Occipital lobe (tissue), 3 donors: ENCODE measurements at places on chromosomes 7 and 10.

DNA sequence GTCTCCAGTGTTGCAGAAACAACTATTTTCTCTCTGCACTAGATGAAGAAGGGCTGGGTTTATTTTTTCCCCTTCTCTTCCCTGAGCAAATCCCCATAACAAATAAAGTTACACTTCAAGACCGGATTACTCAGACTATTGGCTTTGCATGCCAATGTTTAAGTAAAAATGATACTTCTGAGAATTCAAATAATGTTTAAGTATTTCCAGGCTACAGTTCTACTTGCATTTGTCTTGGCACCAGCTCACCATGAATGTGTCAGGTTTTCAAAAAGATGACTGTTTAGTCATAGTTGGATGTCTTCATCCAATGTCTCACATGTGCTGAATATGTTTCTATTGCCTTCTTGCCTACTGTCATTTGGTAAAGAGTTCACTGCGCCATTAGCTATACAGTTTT, 912.6 kb downstream of the GATA3 start:
- no peak for DNase-seq

GRCh38 chr7:20696803-20697333, 81.4 kb downstream of the ABCB5 start:
- no peak for DNase-seq

DNA sequence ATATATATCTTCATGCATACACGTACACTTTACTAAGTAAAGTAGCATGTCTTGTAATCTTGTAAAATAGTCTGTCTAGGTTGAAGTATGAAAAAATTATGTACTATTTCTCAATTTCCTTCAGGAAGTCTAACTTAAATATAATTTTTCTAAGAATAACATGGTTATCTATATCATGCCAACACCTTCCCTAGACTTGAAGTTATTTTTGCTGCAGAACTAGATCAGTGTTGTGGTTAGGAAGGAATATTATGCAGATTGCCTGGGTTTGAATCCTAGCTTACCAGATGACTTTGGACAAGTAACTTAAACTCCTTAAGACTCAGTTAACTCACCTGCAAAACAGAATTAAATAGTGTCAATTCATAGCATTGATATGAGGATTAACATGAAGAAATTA, 142.2 kb upstream of the SEMA3A start:
- DNase-seq: no peak

DNA sequence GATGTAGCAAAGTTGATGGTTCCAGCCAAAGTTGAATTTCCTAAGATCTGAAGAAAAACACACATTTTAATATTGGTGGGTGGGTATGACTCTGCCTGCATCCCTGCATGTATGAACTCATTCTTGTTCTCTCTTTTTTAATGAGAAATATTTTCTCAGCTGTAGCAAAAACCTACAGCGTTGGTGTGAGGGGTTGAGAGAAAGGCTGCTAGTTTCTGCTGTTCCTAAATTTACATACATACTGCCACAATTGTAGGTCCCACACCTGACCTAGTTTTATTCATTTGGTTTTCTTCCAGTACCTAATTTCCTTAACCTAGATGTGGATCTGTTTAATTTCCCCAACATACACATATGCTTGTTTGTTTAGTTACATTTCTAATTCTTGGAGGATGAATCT, 4.6 kb downstream of the AGFG2 start:
- DNase-seq: no peak

DNA sequence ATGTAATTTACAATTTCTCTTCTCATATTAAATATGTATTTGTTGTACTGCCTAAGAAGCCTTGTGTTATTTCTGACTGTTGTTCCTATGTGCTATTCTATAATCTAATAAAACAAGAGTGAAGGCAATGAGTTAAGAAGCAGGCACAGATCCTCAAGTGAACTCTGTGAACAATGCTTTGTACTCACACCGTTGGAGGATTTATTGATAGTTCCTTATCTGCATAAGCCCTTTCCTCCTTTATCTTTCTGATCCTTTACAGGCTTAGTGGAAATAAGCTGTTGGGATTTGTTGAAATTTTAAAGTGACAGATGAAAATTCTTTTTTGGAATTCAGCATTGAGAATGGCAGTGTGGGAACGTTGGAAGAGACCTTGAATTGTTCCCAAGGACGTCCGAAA, 329.6 kb upstream of the NPVF start:
- no peak for DNase-seq

- no peak for DNase-seq
These were observed 151.8 kb upstream of the STK17A start for GRCh38 chr7:43431020-43431595.

DNA sequence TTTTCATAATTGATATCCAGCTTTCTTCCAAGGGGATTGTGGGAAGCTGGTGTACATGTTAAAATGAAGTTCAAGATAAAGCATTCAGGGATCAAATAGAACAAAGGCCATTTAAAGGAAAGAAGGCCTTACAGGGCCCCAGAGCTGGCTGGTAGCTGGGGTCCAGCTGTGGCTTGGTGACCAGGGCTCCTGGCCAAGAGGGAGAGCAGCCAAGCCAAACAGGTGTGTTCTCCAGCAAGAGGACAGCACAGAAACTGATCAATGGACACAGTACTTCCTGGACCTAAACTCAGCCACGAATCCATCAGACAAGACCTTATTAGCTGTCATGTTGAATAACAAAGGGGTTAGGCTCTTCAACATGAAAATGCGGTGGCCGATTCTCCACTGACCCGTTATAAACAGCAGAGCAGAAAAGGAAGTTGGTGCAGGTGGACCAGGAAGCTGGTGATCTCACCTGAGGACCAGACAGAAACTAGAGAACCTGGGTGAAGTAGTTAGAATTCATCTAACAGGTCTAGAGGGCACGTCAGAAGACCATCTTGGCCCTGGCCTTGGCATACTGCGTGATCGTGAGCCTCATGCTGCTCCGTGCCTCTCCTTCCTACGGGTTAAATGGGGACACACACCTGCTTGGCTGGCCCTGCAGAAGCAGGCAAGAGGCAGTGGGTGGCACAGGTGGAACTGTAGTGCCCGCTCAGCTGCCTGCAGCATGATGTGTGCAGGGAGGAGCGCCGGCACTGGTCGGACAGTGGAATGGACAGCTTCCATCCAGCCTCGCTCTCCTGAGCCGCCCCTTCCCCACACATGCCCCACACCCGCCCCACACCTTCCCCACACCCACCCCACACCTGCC, 53.8 kb downstream of the PARP12 start:
- no peak for DNase-seq

DNA sequence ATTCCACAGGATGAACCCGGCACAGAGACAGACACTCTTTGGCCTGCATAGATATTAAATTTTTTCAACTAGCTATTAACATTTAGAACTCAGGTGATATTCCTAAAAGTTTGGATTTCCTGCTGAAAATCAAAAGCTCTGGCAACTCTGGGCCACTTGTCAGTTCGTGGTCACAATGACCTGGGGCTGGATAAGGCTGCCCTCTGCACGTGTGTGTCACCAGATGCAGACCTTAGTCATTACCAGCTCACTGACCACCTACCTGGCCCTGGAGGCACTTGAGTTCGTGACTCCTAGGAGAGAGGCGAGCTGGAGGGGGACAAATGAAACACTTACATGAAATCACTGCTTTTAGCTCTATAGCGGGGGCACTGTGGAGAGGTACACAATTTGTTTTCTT, 126.5 kb downstream of the HIPK2 start:
- no peak for DNase-seq

- peak; percentile 22 for DNase-seq
These were observed 84.7 kb downstream of the TMEM178B start for GRCh38 chr7:141158561-141158960.

DNA sequence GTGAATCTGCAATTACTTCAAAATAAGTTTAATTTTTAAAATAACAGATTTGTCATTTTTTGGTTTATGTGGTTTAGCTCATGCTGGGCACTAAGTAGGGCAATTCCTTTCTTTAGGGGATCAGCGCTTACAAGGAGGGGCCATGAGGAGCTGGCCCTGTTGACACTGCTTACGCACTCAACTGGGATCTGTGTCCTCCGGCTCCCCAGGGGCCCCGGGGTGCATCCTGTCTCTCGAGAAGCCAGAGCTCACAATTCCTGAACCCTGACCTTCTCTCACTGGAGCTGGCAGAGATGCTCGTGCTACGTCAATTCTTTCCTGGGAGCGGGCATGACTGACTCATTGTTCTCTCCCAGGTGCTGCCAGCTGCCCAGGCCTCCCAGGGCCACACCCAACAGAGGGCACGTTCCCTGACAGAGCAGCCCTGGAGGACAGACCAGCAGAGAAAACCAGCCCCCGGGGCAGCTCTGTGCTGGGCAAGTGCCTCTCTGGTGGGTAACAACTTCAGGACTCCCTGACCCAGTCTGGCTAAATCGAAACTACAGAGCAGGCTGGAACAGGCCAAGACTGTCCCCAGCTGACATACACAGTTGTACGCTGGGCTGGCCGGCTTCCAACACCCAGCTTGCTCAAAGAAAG, 36.8 kb downstream of the CTBP2 start:
- DNase-seq: peak; percentile 25

- DNase-seq: no peak
These were observed 1307.7 kb upstream of the LRRTM3 start for GRCh38 chr10:65618126-65618525.

- no peak for DNase-seq
These were observed 176.5 kb upstream of the ADO start for GRCh38 chr10:62627983-62628382.

GRCh38 chr7:114413761-114414155, 857 bp upstream of the FOXP2 start:
- DNase-seq: no peak

- DNase-seq: no peak
These were observed 400.1 kb upstream of the NRP1 start for GRCh38 chr10:33734393-33735155.

DNA sequence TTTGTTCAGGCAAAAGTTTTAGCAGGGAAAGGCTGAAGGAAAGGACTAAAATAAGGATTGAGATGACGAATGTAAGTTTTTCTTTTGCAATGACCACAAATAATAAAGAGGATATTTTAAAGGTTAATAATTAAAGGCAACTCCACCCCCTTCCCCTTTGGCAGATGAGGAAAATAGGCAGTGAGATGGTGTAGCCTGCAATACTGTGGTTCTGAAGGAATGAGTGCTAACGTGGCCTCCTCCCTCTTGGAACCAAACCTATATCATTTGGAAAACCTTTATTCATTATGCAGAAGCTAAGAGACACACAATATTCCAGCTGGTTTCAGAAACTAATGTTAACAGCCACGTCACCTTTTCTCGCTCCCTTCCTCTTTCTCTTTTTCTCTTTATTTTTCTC, 70.9 kb upstream of the COL1A2 start:
- no peak for DNase-seq

GRCh38 chr10:18606051-18606695, 45.2 kb downstream of the NSUN6 start:
- no peak for DNase-seq

DNA sequence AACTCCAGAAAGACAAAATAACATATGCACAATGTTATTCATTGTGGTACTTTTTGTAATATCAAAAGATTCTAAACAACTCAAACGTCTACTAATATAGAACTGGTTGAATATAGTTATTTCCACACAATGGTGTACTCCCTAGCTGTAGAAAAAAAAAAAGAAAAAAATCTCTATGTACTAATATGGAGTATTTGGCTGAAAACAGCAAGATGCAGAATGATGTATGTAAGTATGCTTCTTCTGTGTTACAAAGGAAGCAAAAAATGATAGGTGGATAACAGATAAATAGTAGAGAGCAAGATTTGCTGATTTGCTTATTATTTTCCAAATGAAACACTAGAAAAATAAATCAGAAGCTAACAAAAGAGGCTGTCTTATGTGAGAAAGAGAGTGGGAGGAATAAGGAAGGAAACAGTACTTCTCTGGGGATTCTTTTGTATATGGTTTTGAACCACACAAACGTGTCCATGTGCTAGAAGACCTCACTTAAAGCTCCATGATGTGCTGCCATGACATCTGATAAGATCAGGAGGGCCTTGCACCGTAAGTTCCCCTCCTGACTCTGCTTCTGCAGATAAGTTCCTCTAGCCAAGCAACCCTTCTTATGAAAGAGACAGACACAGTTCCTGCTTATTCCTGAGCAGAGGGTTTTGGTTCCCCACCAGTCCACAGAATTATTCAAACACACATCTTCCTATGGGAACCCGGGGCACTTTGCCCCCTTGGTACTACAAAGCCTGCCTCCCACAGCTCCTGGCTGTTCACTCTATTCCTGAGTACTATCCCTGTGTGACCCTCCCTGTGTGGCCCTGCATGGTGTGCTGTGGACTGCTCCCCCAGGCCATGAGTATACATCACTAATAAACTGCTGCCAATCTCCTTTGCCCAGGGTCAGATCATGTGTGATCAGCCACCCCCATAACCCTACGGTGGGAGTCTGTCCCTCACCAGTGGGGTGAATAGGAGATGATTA, 159.1 kb downstream of the CCDC71L start:
- DNase-seq: no peak

GRCh38 chr10:33914746-33915145, 580.3 kb upstream of the NRP1 start:
- DNase-seq: no peak

GRCh38 chr10:60367431-60367830, 22.2 kb downstream of the ANK3 start:
- no peak for DNase-seq

DNA sequence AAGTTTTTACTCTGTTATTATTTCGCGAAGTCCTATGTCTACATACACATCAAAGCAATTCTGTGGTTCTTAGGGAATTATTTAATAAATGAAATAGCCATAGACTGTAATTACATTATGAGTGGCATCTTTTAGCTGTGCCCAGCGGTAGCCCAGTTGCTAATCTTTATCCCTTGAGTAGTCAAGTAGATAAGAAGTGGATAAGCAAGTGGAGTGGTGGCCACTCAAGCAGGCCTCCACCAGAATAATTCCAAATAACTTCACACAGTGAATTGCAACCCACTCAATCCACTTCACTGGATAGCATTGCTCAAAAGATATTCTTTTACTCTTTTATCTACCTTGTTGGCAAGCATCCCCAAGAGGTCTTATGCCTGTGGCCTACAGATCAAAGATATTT, 349.7 kb downstream of the AUTS2 start:
- DNase-seq: no peak

GRCh38 chr7:26891400-26892350, 27.3 kb upstream of the SKAP2 start:
- no peak for DNase-seq

DNA sequence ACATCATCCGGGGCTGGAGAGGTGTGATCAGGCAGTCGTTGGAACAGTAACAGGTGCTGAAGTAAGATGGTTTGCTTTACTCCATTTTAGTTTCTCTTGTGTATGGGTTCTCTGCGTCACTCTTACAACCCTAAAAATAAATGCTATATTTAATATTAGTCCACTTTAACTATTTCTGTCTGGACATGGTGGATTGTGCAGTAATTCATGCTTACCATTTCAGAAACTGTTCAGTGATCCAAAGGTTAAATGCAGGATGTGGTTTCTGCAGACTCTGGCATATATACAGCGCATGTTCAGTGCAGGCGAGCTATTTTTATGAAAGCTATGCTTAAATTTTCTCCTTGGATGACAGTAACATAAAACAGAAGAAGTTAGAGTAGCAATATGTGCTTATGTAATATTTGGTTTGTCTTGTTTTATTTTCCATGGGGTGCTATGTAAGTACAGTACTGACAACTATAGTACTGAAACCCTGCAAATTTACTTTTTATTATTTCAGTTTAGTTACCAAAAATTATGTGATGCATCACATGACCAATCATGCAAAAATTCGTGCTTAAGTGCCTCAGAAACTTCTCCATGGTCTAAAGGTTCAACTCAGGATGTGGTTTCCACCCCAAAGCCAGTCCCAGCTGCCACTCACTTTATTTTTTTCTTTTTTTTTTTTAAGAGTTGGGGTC, 46.6 kb upstream of the GRID1 start:
- DNase-seq: no peak
